ENCODE measurements at places on chromosomes 3 and 15.

DNA sequence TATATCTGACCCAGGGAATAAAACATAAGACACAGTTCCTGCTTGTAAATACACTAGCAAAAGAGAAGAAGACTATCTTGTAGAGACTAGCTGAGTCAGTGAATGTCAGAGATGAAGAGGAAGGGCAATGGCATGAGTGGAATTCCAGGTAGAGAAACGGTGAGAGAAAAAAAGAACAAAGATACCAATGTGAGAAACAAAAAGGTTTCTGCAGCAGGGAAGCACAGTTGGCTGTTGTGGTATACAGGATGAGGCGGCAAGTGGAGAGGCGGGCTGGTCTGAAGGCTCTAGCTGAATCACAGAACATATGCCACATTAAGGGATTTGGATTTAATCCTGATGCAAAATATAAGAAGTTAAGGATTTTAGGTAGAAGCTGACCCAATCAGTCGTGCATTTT, 17.1 kb upstream of the TASOR start:
- no peak for DNase-seq

DNA sequence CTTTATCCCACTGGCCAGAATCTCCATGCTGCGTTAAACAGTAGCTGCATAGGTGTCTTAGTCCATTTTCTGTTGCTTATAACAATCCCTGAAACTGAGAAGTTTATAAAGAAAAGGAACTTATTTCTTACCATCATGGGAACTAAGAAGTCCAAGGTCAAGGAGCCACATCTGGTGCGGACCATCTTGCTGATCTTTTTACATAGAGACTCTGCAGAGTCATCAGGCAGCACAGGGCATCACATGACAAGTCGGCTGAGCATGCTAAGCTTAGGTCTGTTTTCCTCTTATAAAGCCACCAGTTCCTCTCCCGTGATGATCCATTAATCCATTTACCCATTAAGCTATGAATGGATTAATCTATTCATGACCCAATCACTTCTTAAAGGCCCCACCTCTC, 22.4 kb upstream of the FAM174B start:
- DNase-seq = no peak

- no peak for DNase-seq
Observed at GRCh38 chr3:50415816-50416215, 56.5 kb upstream of the TMEM115 start.

GRCh38 chr3:195110647-195111318, 160.2 kb downstream of the XXYLT1 start:
- DNase-seq = no peak

GRCh38 chr15:58069008-58069407, 3.5 kb upstream of the ALDH1A2 start:
- no peak for DNase-seq

DNA sequence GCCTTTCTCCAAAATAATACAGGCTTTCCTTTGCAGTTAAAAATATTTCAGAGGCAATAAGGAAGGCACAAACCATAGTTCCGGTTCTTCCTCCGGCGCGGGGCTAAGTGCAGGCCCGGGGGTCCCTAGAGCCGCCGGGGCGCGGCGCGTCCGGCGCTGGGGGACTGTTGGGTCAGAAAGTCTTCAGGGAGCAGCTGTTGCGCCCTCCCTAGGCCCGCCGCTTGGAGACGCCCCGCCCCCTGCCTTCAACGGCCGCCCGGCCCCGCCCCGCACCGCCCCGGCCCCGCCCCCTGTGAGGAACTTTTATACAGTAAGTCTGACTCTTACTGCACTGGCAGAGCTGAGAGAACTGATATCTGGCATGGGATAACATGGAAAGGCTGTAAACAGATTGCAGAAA, 283.1 kb upstream of the ARL6 start:
- DNase-seq = no peak

DNA sequence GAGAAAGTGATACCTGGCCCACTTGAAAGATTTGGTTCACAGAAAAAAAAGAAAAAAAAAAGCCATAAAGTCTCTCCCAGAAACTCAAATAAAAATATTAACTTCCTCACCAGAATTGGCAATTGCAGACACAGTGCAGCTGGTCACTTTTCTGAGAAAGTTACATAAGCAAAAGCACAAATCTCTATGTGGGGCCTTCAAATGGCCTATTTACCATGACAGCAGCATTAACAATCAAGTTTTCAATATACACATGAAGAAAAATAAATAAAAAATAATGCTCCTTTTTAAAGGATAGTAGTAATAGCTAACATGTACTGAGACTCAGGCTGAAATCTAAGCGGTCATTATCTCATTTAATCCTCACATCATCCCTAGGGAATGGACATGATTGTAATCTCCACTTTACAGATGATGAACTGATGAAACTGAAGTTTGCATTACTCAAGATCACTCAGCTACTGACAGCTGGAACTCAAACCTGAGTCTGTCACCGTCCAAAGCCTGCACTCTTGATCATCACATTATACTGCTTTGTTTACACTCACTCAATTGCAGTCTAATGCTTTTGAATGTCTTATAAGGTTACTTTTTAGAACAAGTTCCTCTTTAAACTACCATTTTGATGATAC, 3.3 kb downstream of the NPTN start:
- DNase-seq = no peak

DNA sequence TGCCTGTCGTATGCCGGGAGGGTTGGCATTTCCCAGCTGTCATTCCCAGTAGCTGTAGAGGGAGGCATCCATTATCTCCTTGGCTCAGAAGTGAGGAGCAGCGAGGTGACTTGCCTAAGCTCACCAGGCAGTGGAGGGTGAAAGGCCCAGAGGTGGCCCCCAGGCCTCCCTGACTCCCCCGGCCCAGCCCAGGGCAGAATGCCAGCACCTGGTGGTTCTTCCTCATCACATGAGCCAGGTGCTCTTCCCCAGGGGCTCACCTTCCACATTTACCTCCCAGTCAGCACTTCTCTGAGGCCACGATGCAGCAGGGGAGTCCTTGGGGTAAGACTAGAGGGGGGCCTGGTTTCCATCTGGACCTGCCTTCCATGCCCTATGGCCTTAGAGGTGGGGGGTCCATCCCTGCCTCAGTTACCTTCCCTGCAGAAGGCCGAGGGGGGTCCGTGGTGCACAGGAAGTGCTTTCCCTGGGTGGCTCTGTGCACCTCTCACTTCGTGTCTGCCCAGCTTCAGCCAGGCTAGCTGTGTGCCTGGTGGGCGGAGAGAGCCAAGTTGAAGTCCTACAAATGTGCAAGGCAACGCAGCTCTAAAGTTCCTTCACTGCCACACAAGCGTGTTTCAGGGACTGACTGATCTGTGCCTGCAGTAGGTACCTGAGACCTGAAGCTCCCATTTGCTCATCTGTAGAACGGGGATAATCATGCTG, 70.3 kb upstream of the PLXNA1 start:
- DNase-seq = no peak

- DNase-seq = no peak
Observed at GRCh38 chr3:42991341-42992315, 12.5 kb downstream of the GASK1A start.

DNA sequence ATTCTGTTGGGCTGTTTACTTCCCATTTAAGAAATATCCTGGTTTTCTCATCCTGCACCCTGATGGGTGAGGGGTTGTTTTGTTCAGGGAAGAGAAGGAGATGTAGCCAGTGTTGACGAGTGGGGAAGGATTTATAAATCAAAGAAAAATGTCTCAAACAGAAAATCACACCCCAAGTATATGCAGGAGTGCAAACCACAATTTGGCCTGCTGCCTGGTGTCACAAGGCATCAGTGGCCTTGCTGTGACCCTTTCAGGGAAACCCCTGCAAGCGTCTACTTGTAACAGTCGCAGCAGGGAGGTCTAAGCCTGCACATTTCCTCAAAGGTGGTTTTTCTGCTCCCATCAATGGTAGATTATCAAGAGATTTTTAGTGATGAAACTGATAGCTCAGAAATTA, 132.6 kb upstream of the LRRN1 start:
- DNase-seq = no peak

- DNase-seq = no peak
Observed at GRCh38 chr15:37097144-37097919, 3.0 kb downstream of the MEIS2 start.

GRCh38 chr15:40600956-40601355, 6.9 kb downstream of the KNL1 start:
- no peak for DNase-seq

DNA sequence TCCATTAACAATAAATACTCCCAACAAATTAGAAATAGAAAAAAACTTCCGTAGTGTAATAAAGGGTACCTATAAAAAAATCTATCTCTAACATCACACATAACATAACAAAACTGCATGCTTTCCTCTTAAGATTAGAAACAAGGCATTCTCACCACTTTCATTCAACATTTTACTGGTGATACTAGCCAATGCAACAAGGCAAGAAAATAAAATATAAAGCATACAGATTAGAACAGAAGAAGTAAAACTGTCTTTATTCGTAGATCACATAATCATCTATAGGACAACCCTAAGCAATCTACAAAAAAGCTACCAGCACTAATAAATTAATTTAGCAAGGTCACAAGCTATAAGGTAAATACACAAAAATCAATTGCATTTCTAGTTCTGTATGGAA, 107.1 kb downstream of the PLD1 start:
- no peak for DNase-seq

DNA sequence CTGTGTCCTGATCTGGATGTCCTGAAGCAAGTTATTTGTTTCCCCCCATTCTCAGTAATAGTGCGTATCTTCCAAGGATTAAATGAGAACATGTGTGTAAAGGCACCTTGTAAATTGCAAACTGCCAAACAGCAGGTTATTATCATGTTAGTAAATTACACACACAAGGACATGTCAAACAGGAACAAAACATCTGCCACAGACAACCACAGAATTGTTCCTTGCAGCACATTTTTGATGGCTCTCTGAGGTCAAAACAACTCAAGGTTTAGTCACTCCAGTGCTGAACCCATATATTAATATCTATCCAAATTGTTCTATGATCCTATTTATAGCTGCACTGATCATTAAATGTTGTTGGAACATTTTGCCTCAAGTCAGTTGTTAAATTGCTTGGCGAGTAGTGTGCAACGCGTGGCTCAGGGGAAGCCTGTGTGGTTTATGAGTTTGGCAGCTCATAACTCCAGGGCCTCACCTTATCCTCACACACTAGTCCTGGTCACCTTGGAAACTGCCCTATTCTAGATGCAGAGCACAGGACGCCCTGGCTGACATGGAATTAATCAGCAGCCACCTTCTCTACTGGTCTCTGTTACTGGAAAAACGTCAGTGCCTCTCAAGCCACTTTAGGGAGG, 46.3 kb upstream of the CDV3 start:
- DNase-seq = no peak

- DNase-seq = no peak
Observed at GRCh38 chr15:90449206-90449735, 61.2 kb downstream of the IQGAP1 start.

- DNase-seq = no peak
Observed at GRCh38 chr15:60392601-60392985, 5.2 kb downstream of the ANXA2 start.

- no peak for DNase-seq
Observed at GRCh38 chr3:174363256-174363655, 495.9 kb upstream of the NAALADL2 start.

DNA sequence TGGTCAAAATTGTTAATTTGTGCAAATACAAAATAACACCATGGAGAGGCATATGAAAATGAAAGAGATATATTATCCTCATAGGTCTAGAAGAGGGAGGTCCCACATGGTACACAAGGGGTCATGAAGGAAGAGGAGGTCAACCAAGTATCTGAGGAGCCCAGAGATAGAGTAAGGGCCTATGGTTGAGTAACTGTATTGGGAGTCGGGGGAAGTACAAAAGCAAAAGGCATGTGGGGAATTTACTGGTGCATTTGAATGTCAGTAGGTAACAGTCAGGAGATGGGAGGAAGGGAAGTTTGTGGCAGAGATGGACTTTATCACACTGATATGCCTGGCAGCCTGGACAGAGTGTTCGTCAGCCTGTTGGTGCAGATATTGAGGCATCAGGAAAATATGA, 1113.7 kb downstream of the OTOL1 start:
- DNase-seq = no peak

GRCh38 chr15:81244306-81244705, 47.6 kb downstream of the IL16 start:
- no peak for DNase-seq

DNA sequence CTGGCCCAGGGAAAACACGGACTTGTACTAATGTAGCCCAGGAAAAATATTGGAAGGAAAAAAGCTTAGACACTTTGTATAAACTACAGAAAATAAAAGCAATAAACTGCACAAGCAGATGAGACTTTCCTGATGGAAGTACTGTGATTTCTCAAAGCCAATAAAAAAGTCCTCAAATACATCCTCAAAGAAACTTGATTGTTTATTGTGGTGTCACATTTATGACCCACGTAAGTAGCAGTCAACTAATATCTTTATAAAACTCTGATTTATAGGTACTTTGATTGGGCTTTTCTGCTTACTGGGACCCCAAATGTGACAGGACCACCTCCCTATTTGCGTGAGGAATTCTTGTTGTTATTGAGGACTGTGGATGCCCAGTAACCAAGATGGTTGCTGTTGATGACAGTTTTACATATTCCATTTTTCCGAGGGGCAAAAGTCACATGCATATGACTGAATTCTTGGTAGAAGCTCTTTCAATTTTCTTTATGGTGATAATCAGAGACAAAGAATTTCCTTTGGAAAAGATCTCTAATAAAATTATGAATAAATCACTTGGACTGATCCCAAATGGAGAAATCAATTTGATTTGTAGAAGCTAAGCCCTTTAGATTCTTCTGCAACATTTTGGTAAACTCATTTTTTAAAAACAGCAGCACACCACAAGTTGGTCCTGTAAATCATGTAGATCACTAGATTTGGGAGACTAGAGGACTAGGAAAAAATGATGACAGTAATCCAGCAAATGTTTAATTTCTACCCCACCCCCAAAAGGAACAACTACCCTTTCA, 159.0 kb upstream of the TSC22D2 start:
- DNase-seq = no peak

- no peak for DNase-seq
Observed at GRCh38 chr15:27466758-27467157, 495.8 kb downstream of the GABRG3 start.

GRCh38 chr3:178304758-178305467, 231.3 kb upstream of the KCNMB2 start:
- DNase-seq = peak; percentile 82

DNA sequence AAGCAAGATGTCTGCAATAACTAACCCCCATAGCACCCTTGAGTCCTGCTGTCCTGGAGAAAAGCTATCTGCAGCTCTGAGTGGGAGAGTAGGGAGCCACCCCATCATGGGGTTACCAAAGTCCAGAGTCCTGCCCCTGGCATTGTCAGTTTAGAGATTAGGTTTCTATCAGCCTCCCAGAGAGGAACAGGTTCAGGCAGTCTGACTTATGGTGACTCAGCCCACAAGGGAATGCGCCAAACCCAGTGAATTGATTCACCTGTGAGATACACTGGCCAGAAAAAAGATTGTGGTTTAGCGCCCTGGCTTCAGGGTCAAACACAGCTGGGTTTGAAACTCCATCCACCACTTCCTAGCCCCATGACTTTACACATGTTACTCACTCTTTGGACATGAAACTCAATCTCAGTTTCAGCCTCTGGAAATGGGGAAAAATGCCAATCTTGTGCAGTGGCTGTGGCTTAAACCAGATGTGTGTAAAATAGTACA, 263.6 kb upstream of the HES1 start:
- DNase-seq = peak; percentile 89
